ENCODE measurements at places on chromosomes 4 and X. TPM values are rescaled to one million over a fixed set of nuclear protein-coding genes. Genes with fewer than 3 reads are reported as not detected.

DNA sequence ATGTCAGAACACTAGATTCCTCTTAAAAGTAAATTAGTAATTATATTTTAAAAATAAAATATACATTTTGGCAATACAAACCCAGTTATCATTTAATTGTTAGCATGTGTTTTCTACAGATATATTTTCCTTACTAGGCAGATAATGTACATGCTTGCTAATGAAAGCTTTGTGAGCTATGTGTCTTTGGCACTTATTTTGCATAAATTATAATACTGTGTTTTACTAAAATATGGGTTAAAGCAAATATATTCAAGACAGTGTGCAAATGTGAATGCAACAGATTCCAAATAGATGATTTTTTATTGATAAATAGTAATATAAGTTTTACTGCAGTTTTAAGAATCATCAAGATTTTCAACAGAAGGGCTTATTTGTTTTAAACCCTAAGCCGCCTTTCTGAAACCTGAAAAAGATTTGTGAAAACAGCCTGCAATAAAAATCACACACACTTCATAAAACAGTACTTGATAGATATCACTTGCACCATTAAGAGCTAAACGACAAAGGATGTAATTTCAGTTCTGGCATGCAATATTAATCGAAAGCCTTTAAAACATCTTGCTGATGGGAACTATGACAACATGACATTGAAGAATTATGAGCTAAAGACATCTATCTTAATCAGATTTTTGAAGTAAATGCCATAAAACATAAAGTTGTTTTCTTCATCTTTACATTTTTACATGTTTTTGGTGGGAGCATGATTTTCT, 333.3 kb downstream of the DCTD start:
- no peaks in the 10 kb centered on the region for H3K27me3 ChIP-seq
- no peaks in the 10 kb centered on the region for H3K36me3 ChIP-seq
- no peak for DNase-seq
- H3K4me3 ChIP-seq: no peak overlapping the region

DNA sequence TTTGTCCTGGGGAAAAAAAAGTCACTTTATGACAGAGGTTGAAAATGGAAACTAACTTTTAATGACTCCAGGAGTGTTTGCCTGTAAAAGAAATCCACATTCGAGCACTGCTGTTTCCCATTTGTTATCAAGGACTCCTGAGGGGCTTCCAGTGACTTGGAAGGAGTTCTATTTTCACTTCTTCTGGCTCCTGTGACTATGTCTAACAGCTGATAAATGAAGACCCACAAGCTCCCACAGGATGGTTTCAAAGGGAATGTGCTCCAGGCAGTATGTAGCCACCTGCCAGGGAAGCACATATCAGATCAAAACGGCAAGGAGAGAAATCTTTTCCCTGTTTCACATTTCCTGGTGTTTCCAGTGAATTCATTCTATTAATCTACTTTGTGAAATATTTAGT, 159.8 kb upstream of the FAM241A start:
- H3K4me3 ChIP-seq: no peak overlapping the region
- no peak overlapping the region for H3K27ac ChIP-seq
- DNase-seq: no peak
- no peaks in the 10 kb centered on the region for H3K36me3 ChIP-seq

DNA sequence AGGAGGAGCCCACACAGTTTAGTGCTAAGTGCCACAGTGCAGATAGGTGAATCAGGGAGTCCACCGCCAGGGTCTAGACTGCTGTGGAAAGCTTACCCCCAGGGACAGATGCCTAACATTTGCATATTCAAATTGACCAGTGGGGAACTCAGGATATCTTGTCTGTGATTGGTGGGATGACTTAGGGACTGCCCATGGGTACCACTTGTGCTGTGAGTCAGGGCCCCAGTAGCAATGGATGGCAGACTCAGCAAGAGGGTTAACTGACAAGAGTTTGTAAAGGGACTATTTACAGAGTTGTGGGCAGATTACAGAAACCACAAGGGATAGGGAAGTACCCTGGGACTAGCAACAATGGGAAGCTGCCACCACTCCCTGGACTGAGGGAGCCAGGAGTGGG, 282.1 kb downstream of the BCOR start:
- DNase-seq: no peak
- H3K27ac ChIP-seq: no peak overlapping the region

The GLRA2 gene
- total RNA-seq: not detected
